Urinary bladder (tissue), 4 donors: ENCODE measurements at places on chromosomes 3 and 15. TPM values are rescaled to one million over a fixed set of nuclear protein-coding genes. Genes with fewer than 3 reads are reported as not detected.

DNA sequence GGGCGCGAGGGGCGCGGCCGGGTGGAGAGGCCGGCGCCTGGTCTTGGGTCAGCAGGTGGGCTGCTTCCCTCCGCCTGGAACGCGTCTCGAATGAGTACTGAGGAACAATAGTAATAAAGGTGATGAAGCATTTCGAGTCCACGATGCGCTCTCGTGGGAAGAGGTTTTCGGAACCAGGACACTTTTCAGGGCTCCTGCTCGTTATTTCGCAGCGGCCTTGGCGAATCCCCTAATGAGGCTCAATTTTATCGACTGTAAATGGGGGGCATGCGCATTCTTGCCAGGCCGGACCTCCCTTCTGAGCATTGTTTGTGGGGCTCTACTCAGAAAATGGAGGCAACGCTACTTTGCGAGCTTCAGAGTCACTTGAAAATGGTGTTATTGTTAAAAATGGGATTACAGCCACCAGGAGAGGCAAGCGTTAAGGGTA is 1.2 kb downstream of the NR2C2 start:
- DNase-seq = no peak

Gene CD80
- polyA plus RNA-seq = 0.08 TPM

GRCh38 chr3:39190281-39191025 is 1.9 kb downstream of the XIRP1 start:
- no peak for DNase-seq

- DNase-seq = no peak
Measured at GRCh38 chr15:86087808-86088207, 8.1 kb downstream of the AGBL1 start.

Gene ZNF501
- 4.1 TPM for polyA plus RNA-seq

DNA sequence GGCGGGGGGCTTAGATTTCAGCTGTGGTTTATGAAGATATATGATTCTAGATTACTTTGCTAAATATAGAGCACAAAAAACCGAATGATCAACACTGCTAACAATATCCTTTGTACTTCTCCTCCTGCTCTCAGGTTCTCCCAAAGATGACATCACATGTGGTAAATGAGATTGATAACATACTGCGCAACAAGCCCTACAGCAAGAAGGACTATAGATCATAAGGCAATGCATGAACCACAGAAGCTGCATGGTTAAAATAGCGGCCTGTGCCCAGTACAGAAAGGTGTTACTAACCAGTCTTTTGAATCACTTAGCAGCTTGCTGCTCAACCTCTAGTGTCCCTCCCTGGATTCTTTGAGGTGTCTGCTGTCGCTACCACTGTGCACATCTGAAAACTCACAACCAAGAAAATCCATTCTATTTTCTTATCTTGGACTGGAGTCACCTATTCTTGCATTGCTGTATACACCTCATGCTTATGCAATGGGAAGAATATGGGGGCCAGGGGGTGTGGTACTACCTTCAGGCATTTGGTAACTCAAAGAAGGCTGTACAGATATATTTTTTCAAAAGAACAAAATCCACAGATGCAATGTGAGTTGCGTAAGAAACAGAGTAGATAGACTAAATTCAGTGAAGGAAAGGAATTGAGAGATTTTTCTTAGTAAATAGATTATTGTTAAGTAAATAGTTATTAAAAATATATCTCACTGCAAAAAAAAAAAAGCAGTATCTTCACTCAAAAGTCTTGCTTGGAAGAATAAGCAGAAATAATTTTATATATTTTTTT is 18.2 kb downstream of the SSR3 start:
- DNase-seq = no peak

DNA sequence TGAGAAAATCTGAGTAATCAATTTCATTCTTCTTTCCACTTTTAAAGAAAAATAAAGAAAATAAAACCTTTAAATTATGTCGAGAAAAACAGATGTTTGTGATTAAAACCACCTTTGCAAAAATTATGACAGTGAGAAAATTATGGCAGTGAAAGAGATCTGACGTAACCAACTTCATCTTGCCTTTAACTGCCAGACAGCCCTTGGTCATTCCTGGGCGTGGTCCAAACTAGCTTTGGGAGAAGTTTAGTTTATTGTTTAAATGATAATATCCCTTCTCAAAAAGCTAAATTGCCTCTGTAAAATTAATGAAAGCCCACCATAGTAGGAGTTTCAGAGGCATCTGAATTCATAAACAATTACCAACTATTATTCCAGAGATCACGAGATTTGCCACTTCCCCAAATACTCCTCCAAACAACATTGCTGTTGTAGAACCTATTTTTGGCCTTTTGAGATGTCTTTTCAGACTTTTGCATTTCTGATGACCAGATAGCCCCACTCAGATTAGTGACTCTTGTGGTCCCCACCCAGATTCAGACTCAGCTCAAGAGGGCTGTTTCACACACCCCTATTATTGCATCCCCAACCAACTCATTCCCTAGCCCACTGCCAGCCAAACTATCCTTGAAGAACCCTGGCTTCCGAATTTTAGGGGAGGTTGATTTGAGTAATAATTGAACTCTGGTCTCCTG is 664.4 kb upstream of the CBLB start:
- no peak for DNase-seq

DNA sequence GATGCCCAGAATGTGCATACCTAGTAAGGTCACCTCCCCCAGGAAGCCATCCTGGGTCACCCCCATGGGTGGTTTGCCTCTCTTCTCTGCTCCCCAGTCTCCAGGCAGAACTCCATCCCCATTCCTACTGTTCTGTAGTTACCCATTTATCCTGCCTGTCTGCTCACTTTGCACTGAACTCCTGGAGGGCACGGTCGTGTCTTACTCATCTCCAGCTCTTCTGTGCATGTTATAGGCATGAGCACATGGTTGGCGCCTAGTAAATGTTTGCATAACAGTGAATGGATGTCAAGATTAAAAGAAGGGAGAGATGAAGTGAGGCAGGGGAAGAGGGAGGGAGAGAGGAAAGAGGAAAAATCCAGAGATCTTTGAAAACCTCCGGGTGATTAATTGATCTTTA is 208.4 kb upstream of the TRIM42 start:
- no peak for DNase-seq

GRCh38 chr3:75863130-75863529 is 77.8 kb upstream of the ZNF717 start:
- DNase-seq = no peak

GRCh38 chr15:74171965-74172541 is 1.5 kb upstream of the ISLR start:
- no peak for DNase-seq

Gene IDH3A
- polyA plus RNA-seq = 39.4 TPM

Gene EAF1
- 10.6 TPM for polyA plus RNA-seq

Gene DTWD1
- polyA plus RNA-seq = 34.7 TPM

Gene TEX9
- 1.6 TPM for polyA plus RNA-seq

Gene ACOX2
- polyA plus RNA-seq = 25.7 TPM

DNA sequence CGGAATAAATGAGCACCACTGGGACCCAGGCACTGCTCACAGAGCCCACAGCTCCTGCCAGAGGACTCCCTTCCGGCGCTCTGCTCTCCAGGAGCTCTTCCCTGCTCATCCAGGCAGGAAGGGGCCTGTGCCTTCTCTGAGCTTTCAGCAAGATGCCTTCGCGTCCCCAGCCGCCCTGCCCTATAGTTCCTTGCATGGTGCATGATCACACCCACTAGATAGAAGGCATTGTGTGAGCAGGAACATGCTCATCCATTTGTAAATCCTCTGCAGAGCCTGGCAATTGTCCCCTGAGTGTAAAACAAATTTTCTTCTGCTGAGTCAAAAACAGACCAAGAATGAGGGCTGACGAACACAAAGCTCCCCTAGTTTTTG is 181.6 kb downstream of the MEGF11 start:
- DNase-seq = no peak

Gene KLF15
- polyA plus RNA-seq = 57.3 TPM

GRCh38 chr3:27504749-27505148 is 20.6 kb upstream of the SLC4A7 start:
- no peak for DNase-seq

DNA sequence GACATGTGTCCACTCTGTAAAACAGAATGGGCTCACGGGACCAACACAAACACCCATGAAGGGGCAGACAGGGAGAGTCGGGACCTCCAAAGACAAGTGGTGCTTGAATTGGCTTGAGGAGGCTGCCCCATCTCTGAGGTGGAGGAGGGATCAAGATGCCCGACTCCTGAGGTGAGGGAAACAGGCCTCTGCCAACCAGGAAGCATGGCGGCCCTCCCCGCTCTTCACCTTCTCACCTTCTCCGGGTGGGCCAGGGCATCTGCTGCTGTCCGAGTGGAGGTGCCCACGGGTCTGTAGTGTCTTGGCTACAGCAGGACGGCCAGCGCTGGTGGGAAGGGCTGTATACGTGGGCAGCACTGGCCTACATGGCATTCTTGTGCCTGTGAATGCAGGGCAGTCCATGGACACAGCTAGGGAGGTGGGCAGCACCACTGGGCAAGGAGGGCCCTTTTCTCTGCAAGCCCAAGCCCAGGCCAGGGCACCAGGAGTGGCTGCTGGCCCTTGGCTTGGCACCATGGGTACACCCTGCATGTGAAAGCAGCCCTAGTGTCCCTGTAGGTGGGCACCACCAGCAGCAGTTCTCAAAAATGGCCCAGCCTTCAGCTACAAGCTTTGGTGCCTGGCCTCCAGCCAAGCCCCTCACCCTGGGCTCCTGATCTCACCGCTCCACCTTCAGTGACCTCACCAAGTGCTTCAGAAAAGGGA is 79.4 kb downstream of the SNRK start:
- DNase-seq = no peak

DNA sequence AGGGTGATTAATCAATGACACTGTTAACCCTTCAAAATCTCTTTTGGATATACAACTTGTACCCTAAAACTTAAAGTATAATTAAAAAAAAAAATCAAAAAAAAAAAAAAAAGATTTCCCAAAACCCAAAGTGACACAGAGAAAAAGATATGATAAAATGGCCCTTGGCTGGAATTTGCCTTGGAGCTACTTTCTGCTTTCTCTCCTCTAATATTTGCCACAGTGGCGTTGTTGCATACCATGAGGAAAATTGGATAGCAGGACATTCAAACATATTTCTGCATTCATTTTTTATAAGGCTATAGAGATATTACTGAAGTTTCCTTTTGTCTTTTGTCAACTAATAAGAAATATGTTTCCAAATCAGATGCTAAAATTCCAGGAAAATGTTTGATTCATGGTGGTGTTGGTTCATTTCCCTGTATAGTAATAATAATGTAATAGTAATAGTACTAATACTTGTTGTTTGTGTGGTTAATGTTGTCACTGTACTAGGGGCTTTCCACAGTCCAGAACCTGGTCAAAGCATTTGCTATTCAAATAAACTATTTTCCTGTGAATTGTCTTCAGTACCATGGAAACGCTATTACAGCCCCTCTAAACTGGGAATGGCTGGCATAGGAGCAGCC is 441.3 kb upstream of the THBS1 start:
- DNase-seq = no peak

GRCh38 chr3:141610939-141611338 is 124.1 kb downstream of the RASA2 start:
- no peak for DNase-seq

Gene LTK
- 0.43 TPM for polyA plus RNA-seq

GRCh38 chr15:66704803-66705153 is 2.7 kb downstream of the SMAD6 start:
- DNase-seq = no peak

GRCh38 chr15:71597637-71598036 is 212.7 kb upstream of the NR2E3 start:
- no peak for DNase-seq

Gene GP9
- not detected for polyA plus RNA-seq

Gene ATP10A
- 5.0 TPM for polyA plus RNA-seq

Gene TM4SF18
- 3.2 TPM for polyA plus RNA-seq

Gene TMEM108
- polyA plus RNA-seq = 23.8 TPM

Gene CLRN1
- polyA plus RNA-seq = not detected

- no peak for DNase-seq
Measured at GRCh38 chr3:27666272-27666671, 55.9 kb downstream of the EOMES start.

DNA sequence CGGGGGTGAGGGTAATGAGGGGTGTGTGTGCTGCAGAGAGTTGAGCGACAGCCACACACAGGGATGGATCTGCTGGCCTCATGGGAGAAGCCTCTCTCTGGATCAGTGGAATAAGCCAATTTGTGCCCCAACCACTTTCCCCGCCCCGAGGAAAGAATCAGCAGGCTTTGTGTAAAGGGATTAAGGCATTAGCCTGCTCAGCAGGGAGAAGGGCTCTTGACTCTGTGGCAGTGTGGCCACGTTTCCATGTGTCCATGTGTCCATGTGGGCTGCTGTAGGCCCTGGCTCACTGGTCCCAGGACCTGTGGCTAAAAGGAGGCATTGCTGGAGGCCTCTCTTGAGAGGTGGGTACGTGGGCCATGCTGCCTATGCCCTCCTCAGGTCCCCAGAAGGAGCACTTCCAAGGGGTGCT is 104.7 kb downstream of the HMG20A start:
- no peak for DNase-seq

Gene ERC2
- polyA plus RNA-seq = 0.49 TPM

DNA sequence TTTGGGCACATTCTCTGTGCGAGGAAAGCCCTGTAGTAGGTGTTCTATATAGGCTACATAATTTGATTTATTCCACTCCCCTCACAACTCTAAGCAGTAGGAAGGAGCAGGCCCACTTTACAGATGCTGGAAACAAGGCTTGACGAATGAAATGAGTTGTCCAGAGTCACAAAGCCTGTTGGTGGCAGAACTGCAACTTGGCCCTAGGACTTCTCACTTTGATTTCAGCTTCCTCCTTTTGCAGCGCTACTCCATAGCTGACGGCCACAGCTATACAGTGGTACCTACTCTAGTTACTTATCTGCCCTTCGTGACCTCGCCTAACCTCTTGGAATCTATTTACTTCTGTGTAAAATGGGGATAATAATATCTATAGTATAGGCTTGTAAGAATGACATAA is 2.5 kb upstream of the IRAK2 start:
- no peak for DNase-seq

- no peak for DNase-seq
Measured at GRCh38 chr3:55891106-55891505, 404.0 kb upstream of the WNT5A start.

DNA sequence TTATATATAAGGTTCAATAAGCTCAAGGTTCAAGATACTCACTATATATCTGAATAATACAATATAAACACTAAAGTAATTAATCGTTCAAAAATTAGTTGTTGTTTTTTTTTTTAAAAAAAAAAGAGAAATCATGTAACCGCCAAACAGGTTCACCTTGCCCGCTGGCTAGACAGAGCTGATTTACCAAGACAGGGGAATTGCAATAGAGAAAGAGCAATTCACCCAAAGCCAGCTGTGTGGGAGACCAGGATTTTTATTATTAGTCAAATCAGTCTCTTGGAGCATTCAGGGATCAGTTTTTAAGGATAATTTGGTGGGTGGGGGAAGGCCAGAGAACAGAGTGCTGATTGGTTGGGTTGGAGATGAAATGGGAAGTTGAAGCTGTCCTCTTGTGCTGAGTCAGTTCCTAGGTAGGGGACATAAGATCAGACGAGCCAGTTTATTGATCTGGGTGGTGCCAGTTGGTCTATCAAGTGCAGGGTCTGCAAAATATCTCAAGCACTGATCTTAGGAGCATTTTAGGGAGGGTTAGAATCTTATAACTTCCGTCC is 7.9 kb downstream of the HIGD1A start:
- no peak for DNase-seq

GRCh38 chr3:64345371-64345770 is 120.1 kb upstream of the PRICKLE2 start:
- DNase-seq = no peak

Gene ACAD9
- 26.4 TPM for polyA plus RNA-seq

Gene ACKR4
- polyA plus RNA-seq = 2.1 TPM
